ACHN (cell line): ENCODE measurements at places on chromosomes 13 and 19.
A peak's percentile ranks its signal among the peaks of the same experiment; 100 is the strongest.

DNA sequence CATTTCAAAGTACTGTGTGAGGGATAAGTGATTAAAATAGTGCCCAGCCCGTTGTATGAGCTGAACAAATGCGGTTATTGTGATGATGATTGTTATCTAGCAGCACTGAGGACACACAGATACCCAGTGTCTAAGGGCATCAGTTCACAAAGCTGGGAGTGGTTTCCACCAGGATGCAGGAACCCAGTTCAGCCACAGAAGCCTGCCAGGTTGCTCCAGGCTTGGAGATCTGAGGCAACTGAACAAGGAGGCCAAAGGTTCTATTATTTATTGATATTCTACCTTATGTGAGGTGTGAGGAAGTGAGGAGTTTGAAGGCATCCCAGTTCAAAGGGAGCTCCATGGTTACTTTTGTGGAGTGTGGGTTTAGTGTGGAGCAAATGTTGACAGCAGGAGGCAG lies 13.2 kb downstream of the DIAPH3 start:
- DNase-seq, result no peak

DNA sequence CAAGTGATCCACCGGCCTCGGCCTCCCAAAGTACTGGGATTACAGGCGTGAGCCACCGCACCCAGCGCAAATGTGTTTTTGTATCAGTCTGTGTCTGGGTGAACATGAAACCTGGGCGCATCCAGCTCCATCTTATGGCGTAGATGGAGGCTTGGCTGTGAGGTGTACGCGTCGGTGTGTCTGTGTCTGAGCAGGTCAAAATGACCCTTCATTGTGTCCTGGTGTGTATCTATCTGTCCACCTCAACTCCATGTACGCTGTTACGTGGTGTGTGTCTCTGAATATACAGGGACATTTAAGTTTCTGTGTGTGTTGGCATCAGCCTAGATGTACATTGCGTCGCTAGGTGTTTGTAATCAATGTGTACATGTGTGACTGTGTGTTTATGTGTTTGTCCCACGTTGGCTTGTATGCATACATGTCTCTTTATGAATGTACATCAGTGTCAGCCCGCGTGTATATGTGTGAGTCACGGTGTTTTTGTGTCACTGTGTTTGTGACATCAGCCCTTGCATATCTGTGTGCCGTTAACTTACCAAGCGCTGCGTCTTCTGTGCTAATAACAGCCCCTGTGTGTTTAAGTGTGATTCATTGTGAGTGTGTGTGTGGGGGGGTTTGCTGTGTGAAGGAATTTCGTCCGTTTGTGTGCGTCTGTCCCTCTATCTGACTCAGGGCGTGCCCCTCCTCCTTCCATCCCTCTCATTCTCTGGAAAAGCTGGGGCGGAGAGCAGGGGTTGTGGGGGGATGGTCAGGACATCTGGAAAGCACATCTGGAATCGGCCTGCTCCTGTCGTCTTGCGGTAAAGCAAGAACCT lies 6.4 kb downstream of the AXL start:
- peak; percentile 94 for DNase-seq

DNA sequence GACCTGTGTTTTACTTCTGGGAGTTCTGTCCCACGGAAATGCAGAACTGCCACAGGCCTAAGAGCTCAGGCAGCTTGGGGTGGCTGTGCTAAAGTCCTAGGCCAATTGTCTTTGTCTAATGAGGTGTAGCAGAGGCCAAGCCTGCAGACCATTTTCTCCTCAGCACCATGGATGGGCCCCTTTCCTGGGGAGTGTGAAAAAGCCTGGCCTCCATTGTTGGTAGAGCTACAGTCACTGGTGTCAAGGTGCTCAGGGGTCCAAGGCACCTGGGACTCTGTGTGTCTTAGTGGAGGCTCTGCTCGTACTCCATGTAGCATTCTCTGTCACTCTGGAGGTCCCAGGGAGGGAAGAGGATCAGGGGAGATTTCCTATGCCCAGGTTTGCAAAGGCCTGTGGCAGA lies 329.6 kb downstream of the SLITRK5 start:
- no peak for DNase-seq

GRCh38 chr13:23673867-23674605 lies 103.8 kb downstream of the TNFRSF19 start:
- no peak for DNase-seq

GRCh38 chr19:7787141-7787540 lies 24.1 kb downstream of the CLEC4M start:
- no peak for DNase-seq

DNA sequence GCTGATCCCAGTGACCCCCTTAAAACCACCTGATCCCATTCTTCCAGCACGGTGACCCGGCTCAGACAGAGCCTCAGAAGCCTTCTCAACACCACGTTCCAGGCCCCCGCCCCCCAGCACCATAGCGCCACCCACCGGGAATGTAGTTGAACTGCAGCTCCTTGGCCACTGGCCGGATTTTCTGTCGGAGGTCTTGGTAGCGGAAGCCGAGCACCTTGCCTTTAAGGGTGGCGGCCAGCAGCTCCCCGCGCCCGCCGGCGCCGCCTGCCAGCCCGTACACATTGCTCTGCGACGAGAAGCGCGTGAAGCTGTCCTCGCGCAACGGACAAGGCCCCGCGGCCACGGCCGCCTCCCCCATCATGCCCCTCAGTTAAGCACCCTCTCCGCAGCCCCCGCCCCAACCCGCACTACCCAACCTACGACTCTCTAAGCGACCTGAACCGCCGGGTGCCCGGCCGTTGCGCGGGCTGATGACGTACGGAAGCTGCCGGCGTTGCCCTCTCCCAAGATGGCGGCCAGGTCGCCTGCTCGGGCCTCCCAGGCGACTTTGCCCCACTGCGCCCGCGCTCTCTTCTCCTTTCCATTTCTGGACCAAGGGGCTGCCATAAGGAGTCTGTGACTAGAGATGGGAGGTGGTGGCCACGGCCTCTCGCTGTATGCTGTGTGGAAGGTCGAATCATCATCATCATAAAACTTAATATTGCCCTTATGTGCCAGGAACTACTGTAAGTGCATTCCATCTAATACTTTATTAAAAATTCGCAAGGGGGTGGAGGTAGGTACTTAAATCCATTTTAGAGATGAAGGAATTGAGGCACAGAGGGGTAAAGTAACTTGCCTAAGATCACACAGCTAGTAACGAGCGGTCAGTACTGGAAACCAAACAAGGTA lies at the start of gene KPTN:
TSS of gene KPTN (minus strand) at position 420 of the 891 bp plus-strand sequence. CDS start at position 361, 59 bp downstream.
- peak; percentile 89 for DNase-seq

- no peak for DNase-seq
Observed at GRCh38 chr13:22189176-22190048, 518.5 kb downstream of the FGF9 start.

- no peak for DNase-seq
Observed at GRCh38 chr13:44352671-44353070, 21.0 kb upstream of the SERP2 start.

GRCh38 chr13:48561466-48562235 lies 28.8 kb upstream of the RCBTB2 start:
- no peak for DNase-seq

- DNase-seq, result peak; percentile 90
Observed at GRCh38 chr13:114118511-114119123, 13.8 kb downstream of the RASA3 start.

GRCh38 chr13:39266426-39266825 lies 228.2 kb downstream of the NHLRC3 start:
- no peak for DNase-seq

- DNase-seq, result no peak
Observed at GRCh38 chr19:40283414-40284250, 1.5 kb downstream of the AKT2 start.

GRCh38 chr19:6963937-6964336 lies 57.3 kb downstream of the MBD3L2B start:
- DNase-seq, result no peak

- DNase-seq, result no peak
Observed at GRCh38 chr19:9014803-9015202, 4.6 kb upstream of the MUC16 start.

GRCh38 chr19:18738961-18739690 lies 52.0 kb downstream of the COMP start:
- no peak for DNase-seq

GRCh38 chr19:31351056-31351854 lies 2.0 kb upstream of the TSHZ3 start:
- DNase-seq, result peak; percentile 55

DNA sequence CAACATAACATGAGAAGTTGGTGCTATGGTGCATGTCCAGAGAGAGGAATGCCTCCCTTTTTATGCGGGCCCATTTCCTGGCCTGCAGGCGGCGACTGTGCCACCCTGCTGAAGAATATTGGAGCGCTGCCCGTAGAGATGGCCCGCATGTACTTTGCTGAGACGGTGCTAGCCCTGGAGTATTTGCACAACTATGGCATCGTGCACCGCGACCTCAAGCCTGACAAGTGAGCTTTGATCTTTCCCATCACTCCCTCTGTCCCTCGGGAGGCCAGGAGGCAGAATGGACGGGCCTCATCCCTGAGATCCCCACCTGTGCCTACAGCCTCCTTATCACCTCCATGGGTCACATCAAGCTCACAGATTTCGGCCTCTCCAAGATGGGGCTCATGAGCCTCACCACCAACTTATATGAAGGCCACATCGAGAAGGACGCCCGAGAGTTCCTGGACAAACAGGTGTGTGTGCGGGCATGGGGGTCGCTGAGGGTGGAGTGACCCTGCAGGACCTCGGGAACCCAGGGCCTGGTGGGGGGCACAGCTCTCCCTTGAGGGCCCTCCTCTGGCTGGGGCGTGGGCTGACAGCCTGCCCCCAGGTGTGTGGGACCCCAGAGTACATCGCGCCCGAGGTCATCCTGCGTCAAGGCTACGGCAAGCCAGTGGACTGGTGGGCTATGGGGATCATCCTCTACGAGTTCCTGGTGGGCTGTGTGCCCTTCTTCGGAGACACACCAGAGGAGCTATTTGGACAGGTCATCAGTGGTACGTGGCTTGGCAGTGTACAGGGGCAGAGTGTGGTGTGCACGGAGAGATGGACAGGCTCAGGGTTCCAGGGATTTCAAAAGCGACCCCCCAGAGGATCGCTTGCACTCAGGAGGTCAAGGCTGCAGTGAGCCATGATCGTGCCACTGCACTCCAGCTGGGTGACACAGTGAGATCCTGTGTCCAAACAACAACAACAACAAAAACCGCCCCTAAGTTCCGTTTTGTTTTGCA lies 16.2 kb downstream of the DNASE2 start:
- DNase-seq, result no peak

GRCh38 chr13:27269114-27269665 lies 1.4 kb upstream of the RASL11A start:
- no peak for DNase-seq

GRCh38 chr19:11096210-11096841 lies 7.1 kb downstream of the LDLR start:
- DNase-seq, result no peak

GRCh38 chr13:110902370-110902769 lies 12.5 kb downstream of the ANKRD10 start:
- DNase-seq, result no peak

DNA sequence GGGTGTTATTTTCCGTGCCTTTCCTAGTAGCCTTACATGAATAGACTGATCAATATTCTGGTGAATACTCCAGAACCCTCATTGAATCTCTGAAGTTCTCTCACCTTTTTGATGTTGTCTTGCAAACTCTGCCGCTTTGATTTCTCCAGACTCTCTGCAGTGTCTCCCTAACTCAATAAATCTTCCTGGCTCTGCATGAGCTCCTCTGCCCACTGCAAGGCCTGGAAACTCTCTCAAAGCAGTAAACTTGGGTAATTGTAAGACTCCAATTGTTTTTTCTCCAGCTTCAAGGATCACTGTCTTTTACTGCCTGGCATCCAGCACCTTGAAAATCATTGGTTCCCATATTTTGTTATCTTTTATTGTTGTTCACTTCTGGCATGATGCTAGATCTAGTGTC lies 198.4 kb downstream of the GPC5 start:
- no peak for DNase-seq

DNA sequence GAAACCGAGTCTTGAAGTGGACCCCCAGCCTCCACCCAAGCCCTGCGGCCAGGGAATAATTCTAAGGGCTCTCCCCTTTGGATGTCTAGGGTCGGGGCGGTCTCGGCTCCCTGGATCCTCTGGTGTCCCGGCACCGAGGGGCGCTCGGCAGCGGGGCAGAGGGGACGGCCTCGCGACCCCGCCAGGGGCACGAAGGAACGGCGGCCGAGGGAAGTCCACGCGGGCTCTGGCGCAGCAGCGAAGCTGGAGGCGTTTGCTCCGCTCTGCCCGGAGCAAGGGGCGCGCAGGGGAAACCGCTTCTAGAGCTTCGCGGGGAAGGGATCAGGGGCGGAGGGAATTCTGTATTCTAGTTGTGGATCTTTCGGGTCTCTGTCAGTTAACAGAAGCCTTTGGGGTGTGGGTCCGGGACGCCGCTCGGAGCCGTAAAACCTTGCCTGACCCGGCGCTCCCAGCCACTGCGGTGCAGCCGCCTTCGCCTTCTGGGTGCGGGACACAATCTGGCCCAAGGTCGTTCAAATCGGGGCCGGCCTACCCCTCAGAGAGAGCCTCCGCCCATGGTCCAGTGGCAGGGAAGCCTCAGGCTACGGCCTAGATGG lies 118.2 kb downstream of the KCNRG start:
- no peak for DNase-seq

DNA sequence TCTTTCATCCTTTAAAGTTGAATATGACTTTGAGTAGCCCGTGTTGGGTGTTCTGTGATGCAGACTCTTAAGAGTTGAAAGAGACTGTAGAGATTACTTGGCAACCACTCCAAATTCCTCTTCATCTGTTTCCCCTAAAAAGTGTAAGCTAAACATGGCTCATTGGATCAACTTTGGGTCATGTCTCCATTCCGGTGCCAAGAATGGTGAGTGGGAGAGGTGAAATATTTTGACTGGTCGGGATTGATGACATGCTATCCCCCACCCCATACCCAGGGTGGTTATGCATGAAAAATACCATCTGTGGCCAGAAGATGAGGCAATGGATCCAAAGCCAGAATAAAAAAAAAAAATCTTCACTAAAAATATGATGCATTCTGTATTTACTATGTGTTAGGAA lies 281.3 kb upstream of the SOX21 start:
- no peak for DNase-seq

DNA sequence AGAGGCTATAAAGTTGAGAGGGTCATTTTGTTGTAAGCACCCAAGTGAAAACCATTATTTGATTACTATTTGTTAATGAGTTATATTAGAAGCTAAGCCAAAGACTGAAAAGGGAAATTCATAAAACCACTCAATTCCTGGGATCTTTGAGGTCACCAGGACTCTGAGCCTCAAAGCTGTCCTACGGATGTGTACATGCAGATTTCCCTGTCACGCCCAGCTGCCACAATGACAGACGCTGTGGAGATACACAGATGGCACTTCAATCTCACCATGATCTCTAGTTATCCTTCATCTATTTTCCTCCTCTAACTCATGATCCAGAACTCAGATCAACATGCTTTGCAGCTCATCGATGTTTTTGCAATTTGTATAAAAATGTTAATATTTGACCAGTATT lies 403.5 kb upstream of the MIR17HG start:
- DNase-seq, result no peak

GRCh38 chr19:32599736-32600157 lies 18.8 kb downstream of the PDCD5 start:
- DNase-seq, result peak; percentile 48
